ENCODE measurements at places on chromosomes 7 and 10.

- DNase-seq: no peak
These were observed 65.1 kb downstream of the SLC37A3 start for GRCh38 chr7:140333223-140333622.

GRCh38 chr7:69765879-69766278 is 167.6 kb downstream of the AUTS2 start:
- DNase-seq: no peak

- DNase-seq: no peak
These were observed 25.2 kb downstream of the NHLRC2 start for GRCh38 chr10:113879691-113880090.

DNA sequence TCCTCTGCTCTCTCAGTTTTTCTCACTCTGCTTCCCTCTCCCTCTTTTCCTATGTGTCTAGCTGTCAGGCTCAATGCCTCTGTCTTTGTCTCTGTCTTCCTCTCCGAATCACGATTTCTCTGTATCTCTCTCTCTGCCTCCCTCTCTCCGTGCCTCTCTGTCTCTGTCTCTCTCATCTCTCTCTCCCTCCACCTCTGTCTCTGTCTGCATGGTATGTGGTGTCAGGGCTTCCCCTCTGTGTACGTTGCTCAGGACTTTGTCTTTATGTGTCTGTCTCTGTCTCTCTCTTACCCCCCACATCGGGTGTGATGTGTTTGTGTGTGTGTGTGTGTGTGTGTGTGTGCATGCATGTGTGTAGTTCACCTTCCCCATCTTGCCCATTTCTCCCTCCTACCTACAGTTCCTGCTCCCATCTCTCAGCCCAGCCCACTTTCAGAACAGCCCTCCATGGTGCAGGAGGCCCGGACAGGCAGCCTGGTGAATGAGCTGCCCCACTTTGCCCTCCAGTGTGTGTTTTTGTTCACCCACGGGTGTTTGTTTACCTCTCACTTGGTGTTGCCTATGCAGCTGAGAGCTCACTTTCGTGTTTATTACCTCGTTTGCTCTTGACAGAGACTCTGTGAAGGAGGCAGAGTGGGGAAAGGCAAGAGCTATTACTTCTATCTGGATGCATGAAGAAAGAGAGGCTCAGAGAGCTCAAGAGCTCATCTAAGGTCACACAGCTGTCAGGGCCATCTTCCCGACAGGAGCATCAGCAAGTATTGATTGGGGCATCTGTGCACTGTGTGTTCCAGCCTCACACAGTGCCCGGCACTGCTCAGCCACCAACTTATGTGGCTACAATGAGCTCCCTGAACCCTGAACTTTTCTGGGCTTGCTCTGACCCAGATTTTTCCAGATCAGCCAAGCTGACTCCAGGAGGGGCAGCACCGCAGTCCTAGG is 163.5 kb upstream of the ZMIZ1 start:
- DNase-seq: no peak

- no peak for DNase-seq
These were observed 106.0 kb downstream of the UPF2 start for GRCh38 chr10:11936389-11937152.

DNA sequence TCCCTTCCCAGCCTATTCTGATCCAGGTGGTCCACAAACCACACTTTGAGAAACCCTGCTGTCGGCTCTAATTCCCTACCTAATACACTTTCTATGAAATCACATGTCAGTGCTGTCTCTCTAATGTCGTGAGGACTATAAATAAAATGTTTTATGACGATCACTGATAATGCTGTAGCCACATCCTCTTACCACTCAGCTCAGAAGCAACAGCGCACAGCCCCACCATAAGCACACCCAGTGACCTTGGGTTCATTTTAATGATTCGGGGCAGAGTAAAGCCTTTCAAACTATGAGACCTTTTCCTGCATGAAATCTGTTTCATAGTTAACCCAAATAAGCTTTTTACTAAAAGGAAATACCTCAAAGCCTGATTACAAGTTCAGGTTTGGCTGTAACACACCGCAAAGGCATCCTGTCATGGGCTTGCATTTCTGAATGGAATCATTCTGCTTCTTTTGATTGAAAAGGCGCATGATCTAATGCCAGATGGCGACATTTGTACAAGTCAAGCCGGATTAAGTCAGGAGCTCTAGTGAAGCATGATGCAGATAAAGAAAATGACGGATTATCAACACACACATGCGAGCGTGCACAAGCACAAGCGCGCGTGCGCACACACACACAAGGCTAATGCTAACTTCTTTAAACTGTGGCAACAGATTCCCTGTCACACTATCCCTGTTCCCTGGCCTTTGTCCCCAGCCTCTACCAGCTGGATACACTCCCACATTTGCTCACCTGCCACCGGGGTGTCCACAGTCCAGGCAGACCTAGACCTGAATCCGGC is 180.5 kb upstream of the PDE1C start:
- DNase-seq: no peak

DNA sequence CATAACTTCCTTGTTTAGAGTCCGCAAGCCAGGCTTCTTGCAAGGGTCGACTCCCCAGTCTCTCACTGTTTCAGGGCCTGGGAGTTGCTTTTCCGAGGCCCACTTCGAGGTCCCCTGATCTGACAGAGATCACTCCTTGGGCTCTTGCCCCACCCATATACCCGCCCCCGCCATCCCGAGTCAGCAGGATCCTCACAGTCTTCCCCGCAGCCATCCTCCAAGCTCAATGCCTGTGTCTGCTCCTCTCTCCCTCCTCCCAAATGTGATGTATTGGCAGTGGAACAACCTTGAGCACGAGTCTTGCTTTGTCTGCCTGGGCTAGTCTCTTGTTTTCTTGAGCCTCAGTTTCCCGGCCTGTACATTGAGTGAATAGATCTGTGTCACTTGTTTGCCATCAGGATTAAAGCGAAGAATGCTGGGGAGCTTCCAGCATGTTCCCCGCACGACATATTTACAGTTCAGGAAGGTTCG is 2.4 kb upstream of the HMX2 start:
- no peak for DNase-seq

- no peak for DNase-seq
These were observed 87.8 kb downstream of the SPDYE5 start for GRCh38 chr7:75579899-75580298.

- no peak for DNase-seq
These were observed 64.7 kb upstream of the CTTNBP2 start for GRCh38 chr7:117937753-117938483.

GRCh38 chr7:133853706-133854276 is 273.3 kb upstream of the LRGUK start:
- DNase-seq: no peak

DNA sequence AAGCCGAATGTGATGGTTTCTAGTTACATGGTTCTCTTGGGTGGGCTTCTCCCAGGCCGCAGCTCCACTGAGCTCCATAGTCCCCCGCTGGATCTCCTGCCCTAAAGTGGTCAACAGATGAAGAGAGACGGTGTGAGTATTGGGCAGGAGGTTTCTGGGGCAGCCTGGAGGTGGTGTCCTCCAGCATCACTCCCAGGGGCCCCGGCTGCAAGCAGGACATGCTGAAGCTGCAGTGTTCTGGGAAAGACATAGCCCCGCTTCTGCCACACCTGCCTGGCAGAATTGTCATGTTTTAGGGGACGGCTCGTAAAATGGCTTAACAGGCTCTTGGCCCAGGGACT is 40.4 kb downstream of the CALML3 start:
- DNase-seq: no peak

DNA sequence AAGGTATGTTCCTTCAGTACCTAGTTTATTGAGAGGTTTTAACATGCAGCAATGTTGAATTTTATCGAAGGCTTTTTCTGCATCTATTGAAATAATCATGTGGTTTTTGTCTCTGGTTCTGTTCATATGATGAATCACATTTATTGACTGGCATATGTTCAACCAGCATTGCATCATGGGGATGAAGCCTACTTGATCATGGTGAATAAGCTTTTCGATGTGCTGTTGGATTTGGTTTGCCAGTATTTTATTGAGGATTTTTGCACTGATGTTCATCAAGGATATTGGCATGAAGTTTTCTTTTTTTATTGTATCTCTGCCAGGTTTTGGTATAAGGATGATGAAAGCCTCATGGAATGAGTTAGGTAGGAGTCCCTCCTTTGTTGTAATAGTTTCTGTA is 204.0 kb upstream of the GNAI1 start:
- DNase-seq: no peak

GRCh38 chr7:51304729-51305128 is 11.9 kb downstream of the COBL start:
- DNase-seq: no peak

DNA sequence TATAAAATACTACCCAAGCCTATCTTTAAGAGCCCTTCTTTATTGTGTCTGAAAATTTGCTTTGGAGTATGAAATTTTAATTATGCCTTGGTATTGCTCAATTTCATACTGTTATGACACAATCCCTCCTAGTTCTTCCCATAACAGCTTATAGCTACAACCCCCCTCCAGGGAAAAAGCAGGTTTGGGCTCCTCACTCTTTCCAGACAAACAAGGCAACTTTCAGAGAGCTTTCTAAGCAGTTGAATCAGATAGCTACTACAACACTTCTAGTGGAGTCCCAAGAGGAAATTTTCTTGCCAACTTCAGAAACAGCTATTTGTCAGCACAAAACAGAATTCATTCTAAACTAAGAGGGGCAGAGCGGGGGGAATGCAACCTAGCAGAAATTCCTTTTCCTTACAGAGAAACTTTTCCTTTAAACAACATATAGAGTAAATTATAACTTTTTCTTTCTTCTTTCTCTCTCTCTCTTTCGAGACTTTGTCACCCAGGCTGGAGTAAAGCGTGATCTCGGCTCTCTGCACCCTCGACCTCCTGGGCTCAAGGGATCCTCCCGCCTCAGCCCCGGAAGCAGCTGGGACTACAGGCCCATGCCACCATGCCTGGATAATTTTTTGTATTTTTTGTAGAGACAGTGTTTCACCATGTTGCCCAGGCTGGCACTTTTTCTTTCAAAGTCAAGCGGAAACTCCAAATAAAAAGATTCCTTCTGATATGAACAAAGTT is 26.0 kb upstream of the JMJD1C start:
- no peak for DNase-seq

DNA sequence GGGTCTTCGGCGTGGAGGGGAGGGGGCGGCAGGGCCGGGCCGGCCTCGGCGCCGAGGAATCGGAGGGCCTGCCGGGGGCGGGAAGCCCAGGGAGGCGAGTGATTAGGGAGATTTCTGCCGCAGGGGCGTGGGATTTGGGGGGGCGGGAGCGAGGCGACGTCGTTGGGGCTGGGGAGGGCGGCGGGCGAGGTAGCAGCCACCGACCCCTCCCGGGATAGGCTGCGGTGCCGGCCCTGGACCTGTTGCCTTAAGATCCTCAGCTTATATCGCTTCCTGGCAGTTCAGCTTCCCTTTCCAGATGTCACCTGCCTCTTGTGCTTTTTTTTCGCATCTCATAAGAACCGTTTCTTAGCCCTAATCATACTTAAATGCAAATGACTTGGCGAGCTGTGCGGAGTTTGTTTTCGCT is 655 bp downstream of the LMTK2 start:
- no peak for DNase-seq

- DNase-seq: peak; percentile 27
These were observed 97.9 kb downstream of the WDR11 start for GRCh38 chr10:120948889-120949608.

- DNase-seq: no peak
These were observed 75.7 kb downstream of the XRCC2 start for GRCh38 chr7:152600266-152600665.

DNA sequence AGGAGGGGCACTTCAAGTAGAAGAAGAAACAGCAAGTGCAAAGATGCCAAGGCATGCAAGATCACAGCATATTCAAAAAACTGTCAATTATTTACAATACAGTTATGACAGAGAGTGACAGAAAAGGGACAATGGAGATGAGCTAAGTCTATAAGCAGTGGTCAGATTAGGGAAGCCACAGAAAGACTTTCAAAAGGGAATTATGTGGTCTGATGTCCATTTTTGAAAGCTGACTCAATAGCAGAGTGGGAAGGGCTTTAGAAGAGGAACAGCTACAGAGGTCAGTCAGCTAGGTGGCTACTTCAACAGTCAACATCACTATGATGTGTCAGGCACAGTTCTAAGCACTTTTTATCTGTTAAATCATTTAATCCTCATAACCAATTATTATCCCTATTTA is 45.2 kb upstream of the SPOCK2 start:
- no peak for DNase-seq

DNA sequence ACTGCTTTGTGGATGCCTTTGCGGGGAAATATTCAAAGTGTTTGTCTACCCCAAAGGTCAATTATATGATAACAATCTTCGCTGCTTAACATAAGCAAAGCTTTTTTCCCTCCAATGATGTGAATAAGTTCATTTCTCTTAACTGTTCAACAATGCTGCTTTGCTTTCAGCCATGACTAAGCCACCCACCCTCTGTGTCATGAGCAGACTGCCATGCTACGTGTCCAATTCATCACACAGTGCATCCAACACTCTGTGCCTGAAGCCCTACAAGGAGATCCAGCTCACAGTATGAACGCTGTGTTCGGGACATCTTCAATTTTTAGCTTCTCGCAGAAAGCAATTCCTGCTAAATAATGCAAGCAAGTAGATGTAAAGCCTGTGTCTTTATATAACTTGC is 5.7 kb upstream of the TAS2R40 start:
- DNase-seq: no peak

GRCh38 chr10:112374724-112375541 is 1.0 kb downstream of the ACSL5 start:
- DNase-seq: no peak

- DNase-seq: no peak
These were observed 97.8 kb upstream of the PRPS1L1 start for GRCh38 chr7:18125476-18125875.
